Stimulated activated CD8-positive, alpha-beta memory T cell treated with anti-CD3 and anti-CD28 coated beads, Interleukin-7, amount 100 ng/mL, for 48 hours (primary cell): ENCODE measurements at places on chromosomes 1 and 21.
A peak's percentile ranks its signal among the peaks of the same experiment; 100 is the strongest.

DNA sequence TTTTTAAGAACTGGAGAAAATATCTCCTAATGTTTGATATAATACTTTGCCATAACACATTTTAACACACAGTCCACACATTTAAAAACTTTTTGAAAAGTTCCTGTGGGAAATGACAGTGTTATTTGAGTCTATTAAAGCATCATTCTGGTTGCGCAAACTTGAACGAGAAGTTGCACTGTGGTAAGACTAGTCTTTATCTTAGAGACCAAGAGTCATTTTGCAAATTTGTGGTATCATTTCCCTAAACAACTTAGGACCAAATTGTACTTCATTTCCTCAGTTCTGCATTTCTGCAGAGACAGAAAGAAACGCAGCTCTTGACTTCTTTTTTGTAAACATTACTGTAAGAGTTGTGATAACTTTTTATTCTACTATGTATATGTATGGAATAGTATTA is at the start of gene RGS18:
TSS of gene RGS18 (plus strand) at position 282 of the 400 bp plus-strand sequence. CDS start 176 bp downstream, outside the sequence.
- DNase-seq, result no peak

DNA sequence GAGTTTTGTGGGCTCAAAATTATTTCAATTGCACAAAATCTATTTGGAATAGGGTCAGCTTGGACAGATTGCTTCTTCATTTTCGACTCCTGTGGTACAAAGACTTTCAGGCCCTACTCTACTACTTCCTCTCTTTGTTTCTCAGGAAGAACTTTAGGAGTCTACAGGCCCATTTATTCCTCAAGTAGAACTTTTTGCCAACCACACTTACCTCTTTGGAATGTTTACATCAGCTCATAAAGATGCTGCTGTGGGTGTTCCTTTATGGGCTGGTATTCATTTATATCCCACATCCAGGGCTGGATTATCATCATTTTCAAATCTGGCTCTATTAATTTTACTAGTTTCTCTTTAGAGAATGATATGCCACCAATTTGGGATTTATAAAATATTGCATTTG is 46.3 kb upstream of the TNFSF18 start:
- no peak for DNase-seq

DNA sequence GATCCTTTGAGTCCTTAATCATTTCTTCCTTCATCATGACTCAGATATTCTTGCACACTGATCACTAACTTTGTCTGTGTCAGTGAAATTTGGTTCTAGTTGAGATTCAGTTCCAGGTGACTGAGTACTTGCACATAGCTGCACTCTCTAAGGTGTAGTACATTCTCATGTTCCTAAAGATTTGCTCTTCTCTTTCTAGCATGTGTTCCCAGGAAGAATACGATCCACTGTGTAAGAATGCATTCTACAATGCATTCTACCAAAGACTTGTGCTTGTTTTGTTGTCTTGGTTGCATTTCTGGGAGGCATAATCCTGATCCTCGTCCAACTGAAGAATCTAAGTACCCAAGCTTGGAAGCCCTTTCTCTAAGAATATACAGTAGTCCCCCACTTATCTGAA is 104.3 kb upstream of the CDC42BPA start:
- DNase-seq, result no peak

- no peak for DNase-seq
Observed at GRCh38 chr21:16708101-16708835, 804.6 kb upstream of the CXADR start.

DNA sequence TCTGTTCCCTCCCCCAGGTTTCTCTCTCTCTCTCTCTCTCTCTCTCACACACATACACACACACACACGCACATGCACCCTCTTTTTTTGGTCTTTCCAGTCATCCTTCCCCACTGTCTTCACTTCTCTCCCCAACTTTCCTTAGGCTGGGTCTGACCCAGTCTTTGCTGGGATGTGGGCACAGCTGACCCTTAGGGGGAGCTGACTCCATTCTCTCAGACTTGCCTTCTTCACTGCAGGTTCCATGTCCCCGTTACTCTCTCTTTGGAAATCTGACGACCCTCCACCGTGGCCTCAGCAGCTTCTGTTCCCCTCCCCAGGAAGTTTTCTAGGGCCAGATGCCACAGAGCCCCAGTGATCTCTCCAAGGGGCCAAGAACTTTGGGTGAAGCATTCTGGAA is 2.1 kb downstream of the DISP3 start:
- no peak for DNase-seq

DNA sequence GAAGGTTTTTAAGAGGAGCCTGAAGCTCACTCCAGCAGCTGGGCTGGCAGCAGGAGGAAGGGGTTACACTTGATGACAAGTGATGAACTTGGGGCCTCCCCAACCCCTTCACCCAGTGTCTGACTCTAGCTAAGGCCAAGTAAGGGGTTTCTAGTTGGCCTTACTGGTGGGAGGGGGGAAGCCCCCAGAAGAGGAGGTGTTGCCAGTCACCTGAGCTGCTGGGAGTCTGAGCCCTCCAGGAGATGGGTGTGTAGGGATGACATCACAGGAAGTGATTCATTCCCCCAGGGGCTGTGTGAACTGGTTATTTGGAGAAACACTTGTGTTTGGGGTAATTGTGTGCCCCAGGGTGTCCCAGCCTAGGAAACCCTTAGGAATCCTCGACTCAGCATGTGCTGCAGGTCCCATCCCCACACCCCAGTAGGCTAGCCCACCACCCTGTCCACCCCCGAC is 3.1 kb downstream of the PADI1 start:
- peak; percentile 45 for DNase-seq

GRCh38 chr1:30331415-30332065 is 391.8 kb downstream of the MATN1 start:
- DNase-seq, result no peak

DNA sequence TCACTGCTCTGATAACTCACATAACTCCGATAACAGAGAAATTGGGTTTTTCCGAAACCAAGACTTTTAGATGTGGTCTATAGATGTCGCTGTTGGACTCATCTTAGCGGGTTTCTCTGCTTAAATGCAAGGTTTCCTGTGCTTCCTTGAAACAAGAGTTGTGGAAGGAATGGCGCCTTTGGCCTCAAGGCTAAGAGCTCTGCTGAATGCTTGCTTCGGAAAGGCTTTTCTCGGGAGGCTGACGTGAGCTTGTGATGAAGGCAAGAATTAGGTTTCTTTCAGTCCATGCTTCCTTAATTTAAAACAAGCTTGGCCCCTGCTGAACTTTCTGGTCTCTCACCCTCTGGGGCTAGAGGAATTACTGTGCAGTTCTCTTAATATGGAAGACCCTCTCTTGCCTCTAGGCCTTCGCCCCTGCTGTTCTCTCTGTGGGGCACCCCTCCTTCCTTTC is 113.5 kb downstream of the MAP3K21 start:
- DNase-seq, result no peak

GRCh38 chr1:69479734-69480133 is 88.0 kb upstream of the LRRC7 start:
- DNase-seq, result no peak

DNA sequence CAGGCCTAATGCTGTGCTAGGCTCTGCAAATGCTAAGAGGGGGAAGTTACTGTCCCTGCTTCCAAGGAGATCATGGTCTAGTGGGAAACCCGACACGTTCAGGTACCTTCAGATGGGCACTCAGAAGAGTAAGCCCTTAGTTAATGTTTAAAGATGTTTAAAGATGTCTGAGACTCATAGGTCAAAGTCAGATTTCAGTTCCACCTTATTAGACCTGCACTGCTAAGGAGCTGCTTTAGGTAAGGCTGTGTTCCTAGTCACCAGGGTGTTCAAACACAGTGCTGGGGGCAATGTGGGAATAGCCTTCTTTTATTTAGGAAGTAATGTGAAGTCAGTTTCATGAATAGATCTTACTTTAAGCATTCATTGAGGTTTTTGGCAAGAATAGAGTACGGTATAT is 3.8 kb upstream of the RUSC1 start:
- DNase-seq, result no peak

GRCh38 chr1:48250572-48250971 is 28.1 kb downstream of the SLC5A9 start:
- DNase-seq, result no peak

DNA sequence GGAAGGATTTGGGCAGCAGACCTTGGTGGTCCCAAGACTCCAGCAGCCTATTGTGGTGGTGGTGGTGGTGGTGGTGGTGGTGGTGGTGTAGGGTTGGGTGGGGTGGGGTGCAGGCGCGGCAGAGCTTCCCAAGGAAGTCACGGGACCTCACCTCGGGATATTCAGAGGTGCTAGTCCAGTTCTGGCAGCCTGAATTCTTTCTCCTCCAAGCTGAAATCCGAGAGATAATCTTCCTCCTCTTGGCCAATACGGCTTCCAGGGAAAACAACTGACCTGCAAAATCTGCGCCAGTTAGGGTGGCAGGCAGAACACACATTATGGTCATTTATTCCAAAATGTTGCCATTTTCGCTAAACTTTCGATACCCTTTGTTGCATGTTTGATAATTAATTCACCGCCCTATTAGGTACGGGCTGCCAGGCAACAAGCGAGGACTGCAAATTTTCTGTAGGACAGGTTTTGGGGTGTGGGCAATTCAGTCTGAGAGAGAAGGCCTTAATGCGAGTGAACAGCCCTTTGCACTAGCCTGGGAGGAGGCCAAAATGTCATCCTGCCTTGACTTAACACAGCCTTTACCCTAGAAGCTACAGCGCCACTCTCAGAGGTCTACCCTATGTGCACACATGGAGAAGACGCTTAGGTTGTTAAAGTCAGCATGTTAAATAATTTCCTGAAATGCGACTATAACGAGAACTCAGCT is 33.2 kb upstream of the BSDC1 start:
- DNase-seq, result no peak

DNA sequence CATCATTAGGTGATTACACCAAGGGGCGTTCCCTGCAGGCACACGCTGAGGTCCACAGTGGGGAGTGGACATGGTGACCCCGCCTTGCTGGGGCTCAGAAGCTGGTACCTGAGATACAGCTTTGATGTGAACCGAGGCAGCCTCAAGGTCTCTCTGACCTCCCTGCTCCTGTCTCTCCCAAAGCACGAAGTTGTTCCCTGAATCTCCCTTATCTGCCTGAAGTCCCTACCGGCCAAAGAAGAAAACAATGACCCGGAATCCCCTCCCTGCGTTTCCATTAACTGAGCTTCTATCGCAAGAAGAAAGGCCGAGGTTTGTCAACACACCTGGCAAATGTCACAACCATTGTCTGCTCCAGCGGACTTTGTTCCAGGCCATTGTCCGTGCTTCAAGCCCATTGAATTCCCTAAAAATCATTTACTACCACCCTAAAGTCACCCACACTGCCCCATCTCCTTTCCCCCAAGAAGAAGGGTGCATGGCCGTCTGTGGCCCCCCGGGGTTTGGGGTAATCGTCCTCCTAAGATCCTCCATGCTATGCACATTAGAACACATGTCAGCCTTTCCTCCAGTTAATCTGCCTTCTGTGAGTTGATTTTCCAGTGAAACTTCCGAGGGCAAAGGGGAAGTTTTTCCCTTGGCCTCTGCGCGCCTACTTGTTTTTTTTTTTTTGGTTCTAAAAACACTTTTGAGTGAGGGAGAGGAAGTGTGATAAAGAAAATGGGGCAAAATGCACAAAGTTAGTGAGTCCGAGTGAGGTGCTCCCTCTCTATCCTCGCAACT is 48.1 kb upstream of the COL18A1 start:
- DNase-seq, result no peak

GRCh38 chr1:28540651-28541050 is 12.2 kb upstream of the TRNAU1AP start:
- no peak for DNase-seq
